ENCODE measurements at places on chromosomes 12 and 14. TPM values are rescaled to one million over a fixed set of nuclear protein-coding genes. Genes with fewer than 3 reads are reported as not detected.

ANO2 gene
- 2.6 TPM for total RNA-seq

GUCY2C gene
- 82.8 TPM for total RNA-seq

CDK4 gene
- total RNA-seq: 38.4 TPM

TMPO gene
- total RNA-seq: 70.7 TPM

KRT77 gene
- total RNA-seq: not detected

ADGRD1 gene
- total RNA-seq: 5.8 TPM

ATN1 gene
- 64.6 TPM for total RNA-seq

ZNF641 gene
- 9.2 TPM for total RNA-seq

SMIM41 gene
- not detected for total RNA-seq

KRT8 gene
- total RNA-seq: 4,291 TPM

KLHL28 gene
- total RNA-seq: 13.8 TPM

SLC24A4 gene
- total RNA-seq: 0.09 TPM

RASAL1 gene
- 14.1 TPM for total RNA-seq

PIANP gene
- 0.52 TPM for total RNA-seq

SLC38A4 gene
- total RNA-seq: 8.0 TPM

Data from left colon (tissue), 2 donors.